SK-MEL-5 (cell line): ENCODE measurements at places on chromosomes 3 and 15. TPM values are rescaled to one million over a fixed set of nuclear protein-coding genes. Genes with fewer than 3 reads are reported as not detected.

- DNase-seq, result no peak
Measured at GRCh38 chr15:88472225-88472624, 4.7 kb downstream of the MRPS11 start.

DNA sequence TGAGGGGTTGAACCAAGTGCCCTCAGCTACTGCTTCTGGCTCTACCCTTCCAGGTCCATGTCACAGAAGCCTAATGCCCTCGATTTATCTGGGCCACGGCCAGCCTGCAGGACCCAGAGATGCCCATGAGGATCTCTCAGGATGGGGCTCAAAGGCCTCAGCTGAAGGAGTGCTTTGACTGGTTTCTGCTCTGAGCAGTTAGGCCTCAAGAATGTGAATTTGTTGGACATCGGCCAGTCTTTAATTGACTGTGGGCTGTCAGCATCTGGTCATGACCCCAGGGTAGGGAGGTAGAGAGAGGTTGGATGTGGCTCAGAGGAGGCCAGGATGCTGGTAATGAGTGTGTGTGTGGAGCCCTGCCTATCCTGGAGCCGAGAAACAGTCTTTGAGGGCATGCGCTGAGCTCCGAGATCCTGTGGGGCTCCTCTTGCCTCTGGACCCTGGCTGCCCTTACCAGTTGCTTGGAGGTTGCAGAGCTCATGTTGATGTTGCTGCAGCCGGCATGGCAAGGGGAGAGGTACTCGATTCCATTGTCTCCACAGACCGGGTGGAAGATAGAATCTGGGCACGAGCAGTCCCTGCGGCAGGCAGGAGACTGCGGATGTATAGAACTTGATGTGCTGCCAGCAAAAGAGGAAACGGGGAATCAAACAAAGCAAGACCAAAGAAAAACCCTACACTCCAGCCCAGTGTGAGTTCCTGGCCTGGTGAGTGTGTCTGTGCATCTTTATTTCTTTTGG lies 49.1 kb upstream of the RAB6B start:
- DNase-seq, result no peak

- no peak for DNase-seq
Measured at GRCh38 chr15:57591822-57592367, at the start of gene MYZAP. MYZAP (plus strand) TSS chr15:57591904; CDS start chr15:57592035, 131 bp downstream.

- no peak for DNase-seq
Measured at GRCh38 chr3:177057768-177058167, 139.5 kb downstream of the TBL1XR1 start.

DNA sequence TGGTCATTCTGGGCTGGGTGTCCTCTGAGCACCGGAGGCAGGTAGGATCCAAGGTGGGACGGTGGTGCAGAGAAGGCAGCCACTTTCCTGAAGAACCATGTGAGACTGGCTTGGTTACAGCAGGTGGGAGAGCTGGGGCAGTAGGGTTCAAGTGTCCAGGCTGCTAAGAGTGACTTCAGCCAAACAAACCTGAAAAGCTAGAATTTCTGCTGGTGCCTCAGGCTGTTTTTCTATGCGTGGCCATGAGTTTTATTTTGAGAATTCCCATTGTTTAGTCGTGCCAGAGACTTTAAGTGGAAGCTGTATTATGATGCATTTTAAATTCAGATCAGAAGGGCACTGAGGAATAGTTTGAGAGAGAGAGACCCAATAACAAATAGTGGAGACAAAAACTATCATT lies 20.1 kb downstream of the USP13 start:
- DNase-seq, result no peak

DNA sequence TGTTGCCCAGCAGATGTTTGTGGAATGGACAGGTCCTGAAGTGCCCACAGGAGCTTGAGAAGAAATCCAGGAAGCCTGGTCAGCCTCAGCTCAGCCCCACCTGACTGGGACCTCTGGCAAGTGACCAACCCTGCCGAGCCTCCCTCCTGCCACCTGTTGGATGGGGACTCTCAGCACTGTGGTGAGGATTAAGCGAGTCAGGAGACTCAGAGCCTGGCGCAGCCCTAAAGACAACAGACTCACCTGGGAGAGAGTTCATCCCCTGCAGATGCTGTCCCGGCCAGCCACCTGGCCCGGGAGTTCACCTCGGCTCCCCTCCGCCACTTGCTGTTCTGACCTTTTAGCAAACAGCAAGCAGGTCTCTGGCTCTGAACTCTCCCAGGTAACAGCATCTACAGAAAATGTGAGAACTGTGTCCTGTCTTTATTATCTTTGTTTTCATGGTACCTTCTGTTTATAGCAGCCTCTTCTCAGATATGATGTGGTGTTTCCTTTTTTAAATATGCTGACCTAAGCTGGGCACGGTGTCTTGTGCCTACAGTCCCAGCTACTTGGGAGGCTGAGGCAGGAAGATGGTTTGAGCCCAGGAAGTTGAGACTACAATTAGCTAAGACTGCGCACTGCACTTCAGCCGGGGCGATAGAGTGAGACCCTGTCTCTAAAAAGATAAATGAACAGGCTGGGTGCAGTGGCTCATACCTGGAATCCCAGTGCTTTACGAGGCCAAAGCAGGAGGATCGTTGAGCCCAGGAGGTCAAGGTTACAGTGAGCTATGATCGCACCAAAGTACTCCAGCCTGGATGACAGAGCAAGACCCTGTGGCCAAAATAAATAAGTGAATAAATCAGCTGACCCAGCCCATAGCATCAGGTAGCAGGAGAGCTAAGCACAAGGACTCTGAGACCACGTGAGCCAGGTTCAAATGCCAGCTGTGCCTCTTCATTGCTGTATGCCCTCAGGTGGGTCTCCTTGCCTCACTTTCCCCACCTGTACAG lies 32.4 kb upstream of the SLC6A6 start:
- DNase-seq, result peak; percentile 18

DNA sequence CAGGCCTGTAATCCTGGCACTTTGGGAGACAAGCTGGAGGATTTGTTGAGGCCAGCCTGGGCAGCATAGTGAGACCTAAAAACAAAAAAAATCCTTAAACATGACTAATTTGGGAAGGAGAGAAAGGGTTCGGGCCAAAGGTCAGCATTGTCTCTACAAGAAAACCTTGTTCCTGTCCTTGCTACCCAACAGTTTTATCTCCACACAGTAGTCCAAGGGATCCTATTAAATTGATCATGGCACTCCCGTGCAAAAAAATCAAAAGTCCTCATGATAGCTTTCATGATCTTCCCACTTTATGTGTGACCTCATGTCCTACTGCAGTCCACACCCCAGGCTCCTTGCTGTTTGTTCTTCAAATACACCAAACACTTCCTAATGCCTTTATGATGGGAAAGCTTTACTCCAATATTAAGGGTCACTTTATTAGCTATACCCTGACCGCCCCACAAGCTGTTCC lies 4.2 kb downstream of the RPL15 start:
- DNase-seq, result no peak

SLC22A14 gene
- not detected in 2 replicates for total RNA-seq
